DMS79 treated with DMSO at 0.1 percent for 48 hours (cell line): ENCODE measurements at places on chromosomes 12 and 14.

DNA sequence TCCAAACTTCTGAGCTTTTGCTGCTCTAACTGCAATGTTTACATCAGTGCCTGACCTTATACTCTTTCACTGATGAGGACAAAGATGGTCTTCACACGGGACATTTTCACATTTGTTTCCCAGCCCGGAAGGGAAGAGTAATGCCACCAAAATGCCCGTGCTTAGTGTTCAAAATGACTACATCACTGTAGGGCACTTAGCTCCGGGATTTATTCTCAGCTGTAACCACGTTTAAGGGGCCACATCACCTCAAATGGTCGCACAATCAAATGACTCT, 2.9 kb downstream of the GSG1 start:
- peak; percentile 77 for DNase-seq

GRCh38 chr12:84480803-84481202, 431.8 kb downstream of the SLC6A15 start:
- DNase-seq = no peak

- no peak for DNase-seq
These were observed 4.5 kb upstream of the EEA1 start for GRCh38 chr12:92933606-92934005.

GRCh38 chr14:71618716-71619115, 313.5 kb upstream of the RGS6 start:
- DNase-seq = no peak

GRCh38 chr14:40345334-40345733, 913.1 kb upstream of the FBXO33 start:
- no peak for DNase-seq

DNA sequence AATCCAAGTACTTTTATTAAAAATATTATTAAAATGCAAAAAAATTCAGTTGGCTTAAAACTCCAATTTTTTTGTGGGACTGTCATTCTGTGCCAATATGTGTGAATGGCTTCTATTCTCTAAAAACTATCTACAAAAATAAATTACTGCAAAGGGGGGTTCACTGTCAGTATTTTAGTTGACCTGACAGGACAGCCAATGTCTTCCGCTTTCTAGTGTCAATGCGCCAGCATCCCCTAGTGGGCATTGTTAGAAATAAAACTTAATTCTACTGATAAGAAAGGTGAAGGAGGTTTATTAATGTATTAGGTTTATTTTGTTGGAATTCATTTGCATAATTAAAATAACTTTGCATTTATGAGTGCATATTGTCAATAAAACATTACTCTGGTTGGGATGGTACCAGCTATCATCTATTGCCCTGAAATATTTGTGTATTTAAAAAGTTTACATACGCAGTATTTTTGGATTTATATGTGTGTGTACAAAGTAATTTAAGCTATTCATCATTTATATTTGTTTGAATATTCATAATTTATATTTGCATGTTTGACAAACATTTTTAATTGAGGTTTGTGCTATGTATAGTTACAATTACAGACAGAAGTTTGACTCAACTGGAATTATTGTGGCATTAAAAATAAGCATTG, 527.2 kb downstream of the FLRT2 start:
- DNase-seq = peak; percentile 17

GRCh38 chr12:89140602-89141238, 211.6 kb downstream of the DUSP6 start:
- peak; percentile 52 for DNase-seq

- DNase-seq = no peak
These were observed 179.6 kb downstream of the TMX1 start for GRCh38 chr14:51419685-51420084.

DNA sequence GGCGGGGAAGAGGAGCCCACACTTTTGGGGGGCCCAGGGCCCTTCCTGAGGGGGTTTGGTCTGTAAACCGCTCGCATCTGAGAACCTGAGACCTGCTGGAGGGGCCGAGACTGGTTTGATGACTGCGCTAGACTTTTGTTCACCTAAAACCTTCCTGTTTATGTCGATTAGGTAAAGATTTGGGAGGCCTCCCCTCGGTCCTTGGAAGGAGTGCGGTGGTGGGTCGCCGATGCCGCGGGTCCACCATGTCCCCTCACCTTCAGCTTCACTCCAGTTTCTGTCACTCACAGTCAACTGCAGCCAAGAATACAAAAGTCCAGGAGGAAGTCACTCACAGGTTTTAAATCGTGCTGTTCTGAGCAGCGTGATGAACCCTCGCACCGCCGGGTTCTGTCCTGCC, 10.5 kb upstream of the GALNT9 start:
- DNase-seq = no peak

DNA sequence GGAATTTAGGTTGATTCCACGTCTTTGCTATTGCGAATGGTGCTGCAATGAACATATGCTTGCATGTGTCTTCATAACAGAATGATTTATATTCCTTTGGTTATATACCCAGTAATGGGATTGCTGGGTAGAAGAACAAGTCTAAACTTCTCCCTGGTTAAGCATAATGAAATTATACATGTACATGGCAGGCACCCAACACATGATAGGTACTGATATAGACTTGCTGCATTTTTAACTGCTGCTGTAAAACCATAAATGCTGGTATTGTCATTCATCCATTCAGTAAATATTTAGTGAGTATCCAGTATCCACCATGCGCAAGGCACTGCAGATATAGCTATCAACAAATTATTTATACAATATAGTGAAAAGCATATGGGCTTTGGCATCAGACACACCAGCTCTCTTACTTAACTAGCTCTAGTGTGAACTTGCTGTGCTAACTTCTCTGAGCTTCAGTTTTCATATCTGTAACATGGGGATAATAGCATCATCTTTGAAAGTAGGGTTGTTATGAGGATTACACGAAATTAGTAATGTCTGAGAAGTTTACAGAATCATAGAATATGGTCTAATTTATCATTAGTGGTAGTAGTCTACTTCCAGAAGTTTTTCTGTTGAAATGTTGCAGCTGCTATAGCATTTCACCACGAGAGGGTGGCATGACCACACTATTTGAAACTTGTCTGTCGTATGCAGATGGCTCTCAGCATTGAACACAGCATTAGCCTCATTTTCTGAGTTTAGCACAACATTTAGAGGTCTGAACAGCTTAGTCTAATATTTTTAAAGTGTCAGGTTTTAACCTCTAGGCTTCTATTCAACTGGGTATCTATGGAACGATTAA, 32.0 kb upstream of the SEL1L start:
- DNase-seq = no peak

GRCh38 chr14:61661471-61662400, 33.6 kb upstream of the HIF1A start:
- DNase-seq = no peak

GRCh38 chr14:64684091-64684490, 20.1 kb upstream of the PLEKHG3 start:
- peak; percentile 55 for DNase-seq

- no peak for DNase-seq
These were observed 91.7 kb downstream of the SINHCAF start for GRCh38 chr12:31234053-31234840.

GRCh38 chr14:75220156-75220555, 43.7 kb upstream of the TMED10 start:
- no peak for DNase-seq

DNA sequence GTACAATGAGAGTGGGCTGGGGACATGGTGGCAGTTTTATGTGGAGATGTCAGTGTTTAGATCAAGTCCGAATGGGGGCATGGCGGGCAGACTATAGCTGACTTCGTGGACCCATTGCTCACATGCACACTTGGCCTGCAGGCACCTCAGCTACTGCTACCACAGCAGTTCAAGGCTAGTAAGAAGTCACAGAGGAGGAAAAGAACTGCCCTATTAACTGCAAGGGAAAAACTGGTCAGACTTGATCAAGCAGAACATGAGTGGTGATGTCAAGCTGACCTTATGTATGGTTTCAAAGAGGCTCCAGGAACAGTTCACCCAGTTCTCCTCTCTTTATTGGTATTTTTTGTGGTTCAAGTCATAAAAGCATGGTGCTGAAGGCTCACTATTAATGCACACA, 30.2 kb upstream of the FRS2 start:
- DNase-seq = no peak

DNA sequence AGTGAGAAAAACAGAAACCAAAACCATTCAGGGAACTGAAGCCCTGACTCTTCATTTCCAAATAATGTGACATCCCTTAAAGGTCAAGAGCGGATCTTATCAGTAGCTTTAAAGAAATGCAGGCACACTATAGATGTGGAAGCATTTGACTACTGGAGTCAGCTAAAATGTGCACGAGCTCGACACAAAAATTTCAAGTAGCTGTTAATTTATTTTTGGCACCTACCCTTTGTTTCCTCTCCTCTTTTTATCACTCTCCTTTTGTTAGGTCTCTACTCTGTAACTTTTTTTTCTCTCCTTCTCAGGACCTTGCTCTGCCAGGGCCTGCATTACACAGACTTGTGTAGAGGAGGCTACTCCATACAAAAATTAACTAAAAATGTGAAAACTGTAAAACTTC, 58.3 kb downstream of the FGD6 start:
- no peak for DNase-seq

GRCh38 chr14:34700622-34701130, 13.7 kb downstream of the CFL2 start:
- no peak for DNase-seq

- DNase-seq = no peak
These were observed 45.9 kb downstream of the TSPAN9 start for GRCh38 chr12:3122841-3123678.

- no peak for DNase-seq
These were observed 5.6 kb upstream of the GOLGA3 start for GRCh38 chr12:132834181-132834711.

GRCh38 chr12:123532019-123532418, 1.5 kb downstream of the RILPL1 start:
- no peak for DNase-seq

GRCh38 chr14:93963692-93964091, 12.7 kb downstream of the ASB2 start:
- DNase-seq = no peak

DNA sequence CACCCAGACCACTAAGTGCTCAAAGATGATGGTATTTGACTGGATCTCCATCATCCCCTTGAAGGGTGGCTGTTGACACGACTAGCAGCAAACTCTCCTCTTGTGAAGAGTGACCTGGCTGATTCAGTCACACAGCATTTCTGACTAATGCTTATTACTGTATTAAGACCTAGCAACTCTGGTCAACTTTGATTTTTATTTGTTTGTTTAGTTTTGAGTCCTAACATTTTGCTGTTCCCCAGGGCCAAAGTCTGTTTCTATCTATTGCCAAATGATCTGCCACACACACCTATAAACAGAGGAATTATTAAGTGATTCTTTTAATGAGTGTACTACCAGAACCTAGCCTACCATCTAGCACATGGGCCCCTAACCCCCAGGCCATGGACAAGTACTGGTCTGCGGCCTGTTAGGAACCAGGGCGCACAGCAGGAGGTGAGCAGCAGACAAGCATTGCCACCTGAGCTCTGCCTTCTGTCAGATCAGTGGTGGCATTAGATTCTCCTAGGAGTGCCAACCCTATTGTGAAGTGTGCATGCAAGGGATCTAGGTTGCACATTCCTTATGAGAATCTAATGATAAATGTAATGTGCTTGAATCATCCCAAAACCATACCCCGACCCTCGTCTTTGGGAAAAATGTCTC, 120.0 kb downstream of the RPS6KA5 start:
- no peak for DNase-seq

DNA sequence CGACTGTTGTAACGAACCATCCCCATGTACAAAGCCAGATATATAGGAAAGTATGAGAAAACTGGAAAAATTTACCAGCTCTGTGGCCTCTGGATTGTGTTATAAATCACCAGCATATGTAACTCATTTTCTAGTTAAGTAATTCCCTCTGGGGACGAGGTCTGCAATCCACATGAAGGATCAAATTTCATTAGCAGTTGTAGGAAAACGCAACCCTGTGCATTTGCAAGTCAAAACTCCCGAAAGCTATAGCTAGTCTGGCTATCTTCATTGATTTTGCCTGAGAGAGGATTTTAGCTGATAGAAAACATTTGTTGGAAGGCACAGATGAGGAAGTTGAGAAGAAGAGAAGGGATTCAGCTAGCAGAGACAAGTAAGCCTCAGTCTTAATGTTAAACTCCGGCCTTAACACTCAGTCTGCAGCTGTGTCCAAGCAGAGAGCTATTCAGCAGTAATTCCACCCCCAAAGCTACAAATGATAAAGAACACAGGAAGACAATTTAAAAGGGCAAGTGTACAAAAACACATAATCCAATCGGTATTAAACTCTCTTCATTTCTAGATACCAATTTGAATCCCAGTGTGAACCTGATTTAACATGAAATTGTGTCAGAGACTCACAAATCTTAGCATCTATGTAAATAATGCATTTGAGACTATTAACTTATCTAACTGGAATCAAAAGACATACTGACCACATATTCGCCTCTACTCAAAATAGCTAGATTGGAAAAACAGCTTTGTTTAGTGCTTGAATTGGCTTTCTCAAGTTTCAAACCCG, 54.2 kb upstream of the CERS5 start:
- peak; percentile 73 for DNase-seq

DNA sequence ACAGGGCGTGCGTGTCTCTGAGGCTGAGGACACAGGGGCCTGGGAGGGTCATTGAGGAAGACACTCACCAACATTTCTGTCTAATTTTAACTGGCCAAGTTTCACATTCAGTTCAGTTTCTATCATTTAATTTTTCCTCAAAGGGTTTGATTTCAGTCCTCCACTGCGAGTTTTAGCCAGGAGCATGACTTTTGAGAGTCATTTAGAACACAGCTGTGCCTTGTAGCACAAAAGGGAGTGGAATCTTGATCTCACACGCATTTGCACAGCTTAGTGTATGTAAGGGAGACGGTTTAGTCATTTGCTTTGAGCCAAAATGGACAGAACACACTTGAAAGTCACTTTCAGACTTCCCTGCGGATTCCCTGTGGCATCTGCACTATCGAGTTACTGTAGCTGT, 1090.8 kb downstream of the BCL11B start:
- DNase-seq = no peak

- peak; percentile 85 for DNase-seq
These were observed 73.8 kb upstream of the RIN3 start for GRCh38 chr14:92439537-92440344.

DNA sequence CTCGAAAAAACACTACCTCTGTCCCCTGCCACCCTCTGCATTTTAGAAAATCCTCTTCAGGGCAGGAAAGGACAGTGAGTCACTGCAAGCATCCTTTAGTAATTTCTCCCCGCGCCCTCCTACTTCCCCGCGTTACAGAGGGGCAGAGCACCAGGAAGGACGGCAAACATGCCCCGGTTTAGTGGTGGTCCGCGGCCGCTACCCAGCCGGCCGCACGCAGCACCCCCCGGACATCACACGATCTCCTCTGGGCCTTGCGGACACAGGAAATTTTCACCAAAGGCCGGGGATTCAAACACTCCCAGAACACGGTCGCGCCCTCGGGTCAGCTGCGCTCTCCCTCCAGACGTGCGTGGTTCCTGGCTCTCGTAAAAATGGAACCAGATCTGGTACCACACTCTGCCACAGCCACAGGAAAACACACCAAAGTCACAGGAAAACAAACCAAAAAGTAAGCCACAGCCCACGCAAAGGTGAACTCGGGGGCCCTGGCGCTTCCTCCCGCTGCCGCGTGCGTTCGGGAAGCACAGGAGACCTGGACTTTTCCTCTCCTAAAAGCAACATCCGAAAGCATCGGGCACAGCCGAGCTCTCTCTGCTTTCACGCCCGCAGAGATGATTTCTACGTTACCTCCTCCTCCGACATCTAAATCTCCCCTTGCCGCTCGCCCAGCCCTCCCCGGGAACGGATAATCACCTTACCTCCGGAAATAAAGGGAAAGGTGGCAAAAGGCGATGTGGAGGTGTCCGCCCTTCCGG, 839 bp downstream of the SLC38A1 start:
- peak; percentile 27 for DNase-seq

GRCh38 chr14:58697266-58697929, 59.6 kb downstream of the DACT1 start:
- DNase-seq = peak; percentile 94

GRCh38 chr14:106556665-106557289, 1030.4 kb downstream of the TMEM121 start:
- no peak for DNase-seq
